ENCODE measurements at places on chromosomes 7 and 10.

DNA sequence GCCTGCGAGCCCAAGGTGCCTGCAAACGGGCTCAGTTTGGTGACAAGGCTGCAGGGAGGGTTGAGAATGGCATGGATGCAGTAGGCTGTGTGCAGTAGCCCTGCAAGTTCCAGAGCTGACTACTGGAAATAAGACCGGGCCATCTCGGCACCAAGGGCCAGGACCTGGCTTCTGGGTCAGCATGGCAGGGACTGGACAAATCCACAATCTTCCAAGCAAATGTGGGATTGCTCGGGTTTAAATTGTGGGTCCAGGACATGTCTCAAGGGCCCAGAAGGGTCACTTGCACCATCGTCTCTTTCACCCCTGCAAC is 78.0 kb downstream of the GPR26 start:
- no peak for DNase-seq

DNA sequence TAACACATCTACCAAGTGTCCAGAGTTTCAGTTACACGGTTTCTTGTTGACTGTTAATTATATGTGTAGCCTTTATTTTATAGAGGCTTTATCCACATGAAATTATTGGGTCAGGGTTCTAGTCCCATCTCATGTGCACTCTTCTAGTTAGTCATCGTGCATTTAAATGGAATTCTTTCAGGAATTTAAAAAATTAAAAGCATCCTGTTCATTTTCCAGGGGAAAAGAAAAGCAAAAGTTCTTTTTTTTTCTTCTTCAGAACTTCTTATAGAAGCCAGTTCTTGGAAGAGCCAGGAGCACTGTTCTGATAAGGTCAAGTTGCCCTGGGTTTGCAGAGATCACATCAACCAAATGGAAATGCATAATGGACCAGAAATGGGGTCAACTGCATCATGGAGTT is 324.7 kb downstream of the INHBA start:
- no peak for DNase-seq

- no peak for DNase-seq
Measured at GRCh38 chr7:68840991-68841390, 757.3 kb upstream of the AUTS2 start.

DNA sequence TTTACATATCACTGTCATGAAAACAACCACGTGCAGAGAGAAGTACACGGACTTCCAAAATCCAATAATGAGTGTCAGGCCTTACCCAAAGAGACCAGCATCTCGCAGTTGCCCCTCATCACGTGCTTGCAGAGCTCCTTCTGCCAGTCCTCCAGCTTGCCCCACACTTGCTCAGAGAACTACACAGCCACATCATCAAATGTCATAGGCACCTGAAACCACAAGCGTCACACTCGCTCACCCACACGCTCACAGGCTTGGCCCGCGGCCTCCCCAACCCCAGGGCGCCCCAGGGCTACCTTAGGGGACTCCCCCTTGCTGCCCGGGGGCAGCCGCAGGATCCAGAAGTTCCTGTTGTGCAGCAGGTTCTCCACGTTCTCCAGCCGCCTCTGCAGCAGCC is 123.4 kb upstream of the ZNF746 start:
- DNase-seq: peak; percentile 55

GRCh38 chr7:114687238-114687637 is 234.7 kb upstream of the MDFIC start:
- DNase-seq: no peak

DNA sequence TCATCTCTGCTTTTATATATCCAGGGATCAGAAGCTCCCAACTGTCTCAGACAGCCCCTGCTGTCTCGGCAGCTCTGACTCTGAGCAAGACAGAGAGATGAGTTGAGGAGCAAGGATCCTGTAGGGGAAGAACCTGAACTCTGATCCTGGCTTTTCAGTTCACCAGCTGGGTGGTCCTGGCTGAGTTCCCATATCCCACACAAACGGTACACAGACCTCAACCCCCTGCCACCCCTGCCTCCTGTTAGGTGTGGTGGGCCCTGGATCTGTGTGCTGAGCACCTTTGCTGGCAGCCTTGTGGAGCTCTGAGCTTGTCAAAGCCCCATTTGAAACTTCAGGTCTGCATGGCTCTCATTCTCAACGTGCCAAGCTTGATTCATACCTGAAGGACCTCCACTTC is 54.3 kb upstream of the GPR26 start:
- no peak for DNase-seq

DNA sequence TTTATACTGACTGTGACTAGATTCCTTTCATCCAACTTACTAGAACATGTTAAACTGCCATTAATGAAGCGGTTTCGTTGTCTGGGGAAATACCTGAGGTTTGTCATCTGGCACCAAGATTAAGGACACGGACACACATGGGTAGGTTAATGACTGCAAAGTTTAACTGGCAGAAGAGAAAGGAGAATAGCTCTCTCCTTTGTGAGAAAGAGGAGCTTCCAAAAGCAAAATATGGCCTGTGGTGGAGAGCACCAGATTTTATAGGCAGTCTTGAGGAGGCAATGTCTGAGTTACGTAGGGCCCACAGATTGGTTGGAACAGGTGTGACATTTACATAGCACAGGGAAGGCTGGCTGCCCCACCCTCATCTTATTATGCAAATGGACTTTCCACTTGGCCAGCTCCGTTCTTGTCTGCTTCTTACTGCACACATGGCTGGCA is 1193.0 kb upstream of the CELF2 start:
- no peak for DNase-seq

DNA sequence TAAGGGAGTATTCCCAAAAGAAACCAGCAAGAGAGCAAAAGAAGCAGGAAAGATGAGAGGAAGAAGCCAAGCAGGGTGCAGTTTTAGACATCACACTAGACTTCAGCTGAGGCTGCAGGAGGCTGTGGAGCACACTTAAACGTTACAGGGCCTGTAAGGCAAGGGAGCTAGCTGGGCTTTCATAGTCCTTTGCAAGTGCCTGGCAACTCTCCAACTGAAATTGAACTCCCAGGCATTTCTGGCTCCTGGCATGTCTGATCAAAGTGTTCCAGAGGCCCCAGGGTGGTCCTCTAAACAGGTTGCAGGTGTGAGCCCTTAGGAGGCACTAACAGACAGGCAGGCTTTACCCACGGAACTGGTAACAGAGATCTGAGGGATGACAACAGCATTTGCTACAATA is 750.2 kb downstream of the XPNPEP1 start:
- no peak for DNase-seq

- no peak for DNase-seq
Measured at GRCh38 chr7:130853503-130854279, 119.7 kb upstream of the KLF14 start.

GRCh38 chr7:8251195-8251594 is 10.8 kb downstream of the ICA1 start:
- DNase-seq: no peak

DNA sequence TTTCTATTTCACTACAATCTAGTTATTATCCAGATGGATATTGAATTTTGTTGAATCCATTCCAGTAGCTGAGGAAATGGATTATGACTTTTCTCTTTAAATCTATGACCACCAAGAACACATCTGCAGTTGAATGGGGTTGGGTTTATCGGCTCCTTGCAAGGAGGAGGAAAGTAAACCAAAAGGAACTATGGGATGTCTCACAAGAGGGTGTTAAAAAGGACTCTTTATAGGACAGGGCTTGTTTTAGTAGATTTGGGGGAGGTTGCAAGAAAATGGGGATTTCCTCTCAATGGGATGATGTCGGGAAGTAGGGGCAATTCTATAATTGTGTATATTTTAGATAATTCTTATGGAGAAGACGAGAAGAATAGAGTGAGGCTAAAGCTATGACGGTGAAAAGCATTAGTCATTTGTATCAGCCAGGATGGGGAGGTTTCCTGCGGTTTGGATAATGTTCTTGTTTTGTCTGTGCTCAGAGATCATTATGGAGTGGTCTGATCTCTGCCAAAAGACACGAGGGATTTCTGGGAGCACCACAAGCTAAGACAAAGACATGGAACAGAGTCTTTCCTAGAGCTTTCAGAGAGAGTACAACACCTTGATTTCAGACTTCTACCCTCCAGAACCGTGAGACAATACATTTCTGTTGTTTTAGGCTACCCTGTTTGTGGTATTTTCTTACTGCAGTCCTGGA is 5.3 kb upstream of the LRRC61 start:
- no peak for DNase-seq

- no peak for DNase-seq
Measured at GRCh38 chr7:15972862-15973275, 286.4 kb upstream of the MEOX2 start.

DNA sequence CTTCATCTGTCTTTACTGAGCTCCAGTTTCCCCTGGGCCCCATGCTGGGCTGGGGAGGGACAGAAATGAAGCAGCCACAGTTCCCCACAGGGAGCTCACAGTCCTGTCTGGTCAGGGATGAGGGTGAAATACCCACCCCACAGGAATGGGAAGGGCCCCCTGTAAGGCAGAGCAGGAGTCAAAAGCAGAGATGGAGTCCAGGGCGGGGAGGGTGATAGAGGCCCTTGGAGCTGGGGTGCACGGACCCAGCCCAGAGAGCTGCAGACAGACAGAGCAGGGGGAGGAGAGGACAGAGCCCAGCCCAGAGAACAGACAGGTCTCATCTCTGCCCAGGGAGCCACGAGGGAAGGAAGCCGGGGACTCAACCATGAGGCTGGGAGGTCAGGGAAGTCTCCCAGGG is 34.9 kb upstream of the ZNF488 start:
- no peak for DNase-seq

DNA sequence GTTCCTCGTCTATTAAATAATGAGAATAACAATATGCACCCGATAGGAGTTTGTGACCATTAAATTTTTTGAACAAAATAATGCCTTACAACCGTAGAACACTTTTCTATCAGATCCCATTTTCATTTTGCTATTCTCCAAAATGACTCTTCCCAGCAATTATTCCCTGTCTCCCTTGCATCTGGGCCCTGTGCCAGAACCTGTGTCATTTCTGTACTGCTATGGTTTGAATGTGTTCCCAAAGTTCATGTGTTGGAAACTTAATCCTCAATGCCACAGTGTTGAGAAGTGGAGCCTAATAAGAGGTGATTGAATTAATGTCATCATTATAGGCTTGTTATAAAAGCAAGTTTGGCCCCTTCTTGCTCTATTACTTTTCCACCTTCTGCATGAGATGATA is 33.2 kb upstream of the SMNDC1 start:
- DNase-seq: no peak

- no peak for DNase-seq
Measured at GRCh38 chr10:62638062-62638477, 166.4 kb upstream of the ADO start.

GRCh38 chr10:133467286-133467911 is 13.7 kb downstream of the SCART1 start:
- no peak for DNase-seq

- no peak for DNase-seq
Measured at GRCh38 chr10:37489658-37490003, 364.2 kb downstream of the ANKRD30A start.

- no peak for DNase-seq
Measured at GRCh38 chr10:96327462-96327861, 23.2 kb downstream of the DNTT start.

Measured in GM10248 (cell line).